ENCODE measurements at places on chromosomes 7 and 10.

- no peak for DNase-seq
Measured at GRCh38 chr10:122362621-122363020, 11.9 kb upstream of the PLEKHA1 start.

- no peak for DNase-seq
Measured at GRCh38 chr10:104520653-104521052, 120.4 kb upstream of the SORCS3 start.

DNA sequence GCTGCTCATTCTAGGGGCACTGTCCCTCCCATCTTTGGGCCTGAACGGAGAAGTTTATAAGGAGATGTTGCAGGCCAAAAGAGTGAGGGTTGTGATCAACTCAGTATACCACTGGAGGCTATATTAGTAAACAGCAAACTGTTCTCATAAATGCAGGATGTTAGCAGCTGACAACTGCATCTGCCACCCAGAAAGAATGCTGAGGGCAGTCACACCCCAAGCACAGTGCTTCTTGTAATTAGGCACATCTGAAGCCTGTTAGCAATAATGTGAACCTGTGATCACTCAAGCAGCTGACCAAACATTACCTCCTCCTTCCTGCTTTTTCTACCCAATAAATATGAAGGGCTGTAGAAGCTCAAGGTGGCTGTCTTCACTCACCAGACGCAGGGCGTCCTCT is 38.4 kb upstream of the ZNF138 start:
- DNase-seq: no peak

DNA sequence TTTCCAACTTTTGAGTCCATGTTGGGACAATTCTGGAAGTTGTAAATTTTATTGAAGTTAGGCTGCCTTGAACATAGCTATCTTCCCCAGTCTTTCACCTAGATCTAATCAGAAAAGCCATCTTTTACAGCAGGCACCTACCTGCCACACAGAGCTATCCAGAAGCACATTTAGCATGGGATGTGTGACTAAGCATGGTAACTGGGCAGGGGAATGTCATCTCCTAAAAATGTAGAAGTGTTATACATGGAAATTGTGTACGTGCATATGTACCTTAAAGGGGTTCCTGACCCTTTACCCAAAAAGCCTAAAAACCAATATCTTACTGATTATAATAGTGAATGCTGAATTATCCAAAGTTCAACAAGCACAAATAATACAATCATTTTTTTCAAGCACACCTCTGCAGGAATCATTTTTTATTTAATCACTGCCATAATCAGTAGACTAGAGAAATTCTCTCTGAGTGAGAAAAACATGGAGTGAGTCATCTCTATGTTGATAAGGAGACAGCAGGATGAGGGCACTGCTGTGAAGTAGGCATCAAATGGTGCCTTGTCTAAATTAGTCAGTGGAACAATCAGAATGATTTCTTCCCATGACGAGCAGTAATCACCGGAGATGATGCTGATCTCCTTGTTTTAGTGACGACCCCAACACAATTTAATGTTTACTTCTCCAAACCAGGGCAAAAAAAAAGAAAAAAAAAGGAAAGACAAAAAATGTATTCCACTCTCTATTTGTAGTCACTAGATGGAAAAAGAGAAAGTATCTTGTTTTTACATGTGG is 75.9 kb downstream of the SORBS1 start:
- no peak for DNase-seq

GRCh38 chr10:124066126-124066700 is 27.2 kb downstream of the CHST15 start:
- DNase-seq: no peak

GRCh38 chr7:17934094-17934493 is 6.2 kb downstream of the SNX13 start:
- DNase-seq: no peak

- DNase-seq: peak; percentile 17
Measured at GRCh38 chr10:107585630-107586029, 421.1 kb upstream of the SORCS1 start.

- DNase-seq: no peak
Measured at GRCh38 chr10:128254476-128254875, 128.3 kb upstream of the MKI67 start.

DNA sequence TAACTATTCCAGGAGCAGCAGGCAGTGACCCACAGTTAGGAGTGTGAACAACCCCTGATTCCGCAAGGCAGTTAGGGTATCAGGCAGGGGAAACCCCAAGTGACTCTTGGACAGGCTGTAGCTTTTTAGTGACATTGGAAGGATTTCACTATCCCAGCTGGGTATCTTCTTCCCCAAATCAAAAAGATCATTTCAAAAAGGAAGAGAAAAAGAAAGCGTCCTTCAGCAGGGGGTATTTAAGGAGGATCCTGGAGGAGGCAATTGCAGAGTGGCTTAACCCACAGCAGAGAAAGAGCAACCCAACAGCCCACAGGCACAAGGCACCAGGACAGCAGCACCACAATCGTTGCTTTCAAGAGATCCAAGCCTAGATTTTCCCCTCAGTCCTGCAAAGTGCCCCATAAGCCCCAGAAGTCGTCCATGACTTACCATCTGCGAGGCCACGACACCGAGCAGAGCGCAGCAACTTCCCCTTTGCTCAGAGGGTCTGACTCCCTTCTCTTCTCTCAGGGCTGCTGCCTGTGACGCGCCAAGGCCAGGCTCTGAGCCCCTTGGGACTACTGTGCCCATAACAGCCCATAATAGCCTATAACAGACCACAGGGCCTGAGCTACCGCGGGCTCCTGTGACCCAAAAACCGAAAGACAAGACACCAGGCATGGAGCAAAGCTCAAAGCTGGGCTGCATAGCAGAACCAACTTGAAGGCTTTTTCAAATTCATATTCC is 19.8 kb downstream of the PIK3AP1 start:
- peak; percentile 91 for DNase-seq

GRCh38 chr7:73969991-73970390 is 58.0 kb upstream of the ELN start:
- DNase-seq: no peak

DNA sequence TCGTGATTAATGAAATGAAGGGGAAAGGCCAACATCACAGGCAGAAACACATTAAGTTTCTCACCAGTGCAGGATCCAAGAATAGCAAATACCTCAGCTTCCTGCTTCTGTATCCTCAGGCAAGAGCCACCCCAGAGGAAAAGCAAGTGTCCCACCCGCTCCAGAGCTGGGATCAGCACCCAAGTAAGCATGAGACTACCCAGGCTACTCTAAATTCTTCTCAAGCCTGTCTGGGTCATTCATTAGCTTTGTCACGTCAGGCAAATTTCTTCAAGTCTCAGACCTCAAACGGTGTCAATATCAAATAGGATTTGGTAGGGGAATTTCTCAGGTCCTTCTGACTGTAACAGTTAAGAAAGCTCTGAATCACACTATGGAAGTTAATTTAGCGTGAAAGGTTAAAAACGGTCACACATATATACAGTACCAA is 59.0 kb downstream of the GNA12 start:
- no peak for DNase-seq

GRCh38 chr10:104318810-104319741 is 19.2 kb downstream of the ITPRIP start:
- no peak for DNase-seq

DNA sequence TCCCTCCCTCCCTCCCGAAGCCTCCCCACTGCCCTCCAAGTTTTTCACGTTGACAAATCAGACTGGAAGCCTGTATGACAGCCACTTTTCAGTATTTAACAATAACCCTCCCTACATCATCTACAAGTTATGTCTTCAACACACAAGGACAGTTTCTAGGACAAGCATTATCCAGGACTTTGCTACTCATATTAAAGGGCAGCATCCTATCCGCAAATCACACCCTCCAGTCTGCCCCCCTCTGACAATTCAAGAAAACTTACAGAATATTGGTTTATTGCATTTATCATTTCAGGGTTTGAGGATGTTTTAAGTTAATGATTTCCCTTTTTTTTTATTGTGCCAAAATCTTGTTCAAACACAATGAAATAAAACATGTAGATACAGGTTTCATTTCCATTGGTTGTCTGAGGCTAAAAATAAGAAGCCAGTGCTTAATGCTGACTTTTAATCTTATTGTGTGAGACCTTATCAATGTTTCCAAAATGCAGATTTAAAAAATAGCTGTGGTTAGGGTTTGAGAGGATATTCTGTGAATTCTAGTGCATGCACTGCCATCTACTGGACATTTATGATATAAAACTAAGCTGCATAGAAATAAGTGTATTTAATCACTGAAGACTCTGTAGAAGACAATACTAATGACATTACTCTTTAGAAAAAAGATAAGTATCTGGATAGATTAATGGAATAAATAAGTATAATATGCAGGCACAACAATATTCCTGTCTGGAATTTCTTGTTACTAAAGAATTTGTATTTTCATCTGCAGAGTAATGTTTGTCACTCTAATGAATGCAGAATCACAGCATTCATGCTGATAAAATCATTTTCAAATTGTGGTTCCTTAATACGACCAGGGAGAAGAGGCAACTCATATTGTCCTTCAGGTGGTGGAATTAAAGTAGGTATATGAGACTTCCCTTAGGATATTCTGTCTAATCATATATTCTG is 64.1 kb downstream of the CAV1 start:
- DNase-seq: peak; percentile 34

GRCh38 chr10:57830877-57831560 is 436.7 kb downstream of the IPMK start:
- no peak for DNase-seq

DNA sequence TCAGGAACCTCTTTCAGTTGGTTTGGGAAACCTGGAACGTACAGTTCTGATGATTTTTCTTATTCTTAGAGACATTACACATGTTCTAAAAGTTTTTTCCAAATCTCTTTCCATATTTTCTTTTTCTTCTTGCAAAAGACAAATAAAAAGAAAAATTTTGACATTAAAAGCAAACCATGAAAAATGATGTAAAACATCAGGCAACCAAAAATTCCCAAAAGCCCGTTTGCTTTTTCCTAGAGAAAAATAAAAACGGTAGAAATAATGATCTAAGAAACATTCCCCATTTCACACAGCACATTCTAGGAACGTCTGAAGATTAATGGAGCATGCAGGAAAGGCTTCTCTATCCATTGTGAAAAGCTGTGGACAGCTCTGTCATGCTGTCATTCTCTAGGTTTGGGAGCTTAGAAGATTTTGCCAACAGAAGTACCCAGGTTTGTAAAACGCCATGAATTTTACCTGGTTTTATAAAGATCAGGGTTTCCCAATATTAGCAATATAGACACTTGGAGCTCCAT is 11.2 kb upstream of the PRTFDC1 start:
- DNase-seq: no peak

- no peak for DNase-seq
Measured at GRCh38 chr10:14378387-14378960, 47.8 kb upstream of the FRMD4A start.

GRCh38 chr7:141317033-141317585 is 234.1 kb upstream of the AGK start:
- no peak for DNase-seq

GRCh38 chr10:70838270-70838805 is 22.6 kb downstream of the SGPL1 start:
- peak; percentile 27 for DNase-seq

DNA sequence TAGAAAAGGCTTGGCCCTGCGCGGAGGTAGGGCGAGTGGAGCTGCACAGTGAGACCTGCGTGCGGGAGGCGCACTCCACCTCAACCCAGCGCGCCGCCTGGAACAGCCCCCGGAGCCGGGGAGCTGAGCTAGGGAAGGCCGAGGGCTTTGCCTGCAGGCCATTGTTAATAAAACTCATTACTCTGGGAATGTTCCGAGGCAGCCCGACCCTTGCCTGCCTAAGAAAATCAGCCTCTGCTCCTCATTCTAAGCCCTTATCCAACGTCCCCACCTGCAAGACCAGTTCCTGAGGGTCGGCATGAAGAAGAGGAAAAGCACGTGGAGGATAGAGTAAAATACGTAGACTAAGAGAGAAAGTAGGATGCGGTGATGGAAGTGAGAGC is 55.3 kb downstream of the C7orf25 start:
- no peak for DNase-seq

DNA sequence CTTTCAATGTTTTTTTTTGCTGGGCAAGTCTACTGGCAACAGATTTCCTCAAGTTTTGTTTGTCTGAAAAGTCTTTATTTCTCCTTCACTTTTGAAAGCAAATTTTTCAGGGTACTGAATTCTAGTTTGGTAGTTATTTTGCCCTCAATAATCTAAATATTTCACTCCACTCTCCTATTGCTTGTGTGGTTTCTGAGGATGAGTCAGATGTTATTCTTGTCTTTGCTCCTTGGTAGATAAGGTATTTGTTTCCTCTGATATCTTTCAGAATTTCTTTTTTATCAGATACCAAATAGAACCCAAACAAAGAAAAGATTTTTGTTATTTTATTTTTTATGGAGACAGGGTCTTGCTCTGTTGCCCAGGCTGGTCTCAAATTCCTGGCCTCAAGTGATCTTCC is 99.2 kb upstream of the MALRD1 start:
- no peak for DNase-seq

DNA sequence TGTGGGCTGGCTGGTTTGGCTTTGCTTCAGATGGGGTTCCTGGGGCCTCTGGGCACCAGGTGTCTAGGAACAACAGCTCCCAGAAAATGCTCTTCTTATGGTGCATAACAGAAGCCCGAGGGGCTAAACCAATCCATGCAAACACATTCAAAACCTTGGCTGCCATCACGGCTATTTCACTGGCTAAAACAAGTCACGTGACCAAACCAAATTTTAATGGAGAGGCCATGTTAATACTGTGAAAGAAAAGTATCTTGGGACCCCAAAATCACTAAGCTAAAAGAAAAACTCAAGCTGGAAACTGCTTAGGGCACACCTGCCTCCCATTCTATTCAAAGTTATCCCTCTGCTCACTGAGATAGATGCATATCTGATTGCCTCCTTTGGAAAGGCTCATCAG is 19.1 kb upstream of the KCNK18 start:
- DNase-seq: no peak

DNA sequence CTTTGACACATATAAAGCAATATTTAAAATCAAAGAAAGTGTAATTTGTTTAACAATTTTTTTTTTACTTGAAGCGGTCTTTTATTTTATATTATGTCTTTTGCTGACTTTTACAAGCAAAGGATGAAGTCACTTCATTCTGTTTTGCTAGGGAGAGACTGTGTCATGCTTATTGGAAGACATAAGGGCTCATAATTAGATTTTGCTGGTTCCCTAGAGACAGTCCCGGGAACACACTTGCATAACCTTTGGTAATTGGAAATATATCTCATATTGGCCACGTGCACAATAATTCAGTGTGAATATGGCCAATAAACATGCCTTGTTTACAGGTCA is 448 bp upstream of the NET1 start:
- no peak for DNase-seq

DNA sequence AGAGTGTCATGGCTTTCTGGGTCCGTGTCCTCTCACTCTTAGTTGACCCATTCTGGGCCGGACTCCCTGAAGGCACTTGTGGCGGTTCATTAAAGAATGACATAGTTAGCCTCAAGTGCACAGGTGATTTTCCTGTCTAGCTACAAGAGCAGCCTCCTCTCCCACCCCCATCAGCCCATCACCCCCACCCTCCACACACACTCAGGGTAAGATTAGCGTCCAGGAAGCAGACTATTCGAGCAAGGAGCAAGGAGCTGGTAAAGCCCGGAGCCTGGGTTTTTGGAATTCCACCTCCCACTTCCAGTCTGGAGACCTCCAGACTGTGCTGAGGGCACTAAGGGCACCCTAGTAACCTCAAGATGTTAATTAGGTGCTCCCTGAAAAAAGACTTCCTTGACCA is 39.5 kb downstream of the TACR2 start:
- DNase-seq: no peak

GRCh38 chr7:74355091-74355490 is 65.9 kb downstream of the CLIP2 start:
- DNase-seq: peak; percentile 70

All from MV-4-11 (cell line).